AG10803 (cell line): ENCODE measurements at places on chromosomes 1 and 21.

GRCh38 chr21:44778094-44778493 is 23.5 kb downstream of the UBE2G2 start:
- DNase-seq = no peak

DNA sequence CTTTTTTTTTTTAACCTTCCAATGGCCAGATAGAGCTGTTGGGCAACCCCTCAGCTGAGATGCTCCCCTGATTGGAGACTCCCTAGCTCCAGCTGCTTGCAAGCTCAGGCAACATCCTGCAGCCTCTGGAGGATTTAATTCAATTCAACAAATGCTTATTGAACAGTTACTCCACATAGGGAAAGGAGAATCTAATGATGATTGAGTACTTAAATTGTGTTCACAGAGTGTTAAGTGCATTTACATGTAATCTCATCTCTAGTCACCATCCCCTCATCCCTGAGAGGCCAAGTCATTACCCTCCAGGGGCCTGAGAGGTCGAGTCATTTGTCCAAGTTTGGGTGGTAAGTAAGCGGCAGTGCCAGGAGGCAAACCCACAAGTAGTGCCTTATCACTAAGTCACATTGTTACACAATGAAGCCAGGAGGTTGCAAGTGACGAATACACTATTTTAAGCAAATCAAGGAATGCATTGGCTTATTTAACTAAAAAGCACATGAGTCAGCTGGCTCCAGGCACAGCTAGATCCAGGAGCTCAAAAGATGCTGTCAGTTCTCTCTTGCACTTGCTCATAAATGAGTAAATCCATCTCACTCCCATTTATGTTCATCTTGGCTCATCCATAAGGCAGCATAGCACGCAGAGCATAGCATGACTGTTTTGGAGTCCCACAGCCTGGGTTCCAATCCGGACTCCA is 64.3 kb downstream of the OPTC start:
- DNase-seq = peak; percentile 99

GRCh38 chr1:170765712-170766330 is 101.9 kb downstream of the PRRX1 start:
- DNase-seq = peak; percentile 64

- DNase-seq = no peak
Observed at GRCh38 chr21:41357546-41357945, 4.3 kb upstream of the MX2 start.

GRCh38 chr1:181503171-181503810 is 20.0 kb downstream of the CACNA1E start:
- peak; percentile 21 for DNase-seq
